ENCODE measurements at places on chromosomes 16 and 17.
A peak's percentile ranks its signal among the peaks of the same experiment; 100 is the strongest.

DNA sequence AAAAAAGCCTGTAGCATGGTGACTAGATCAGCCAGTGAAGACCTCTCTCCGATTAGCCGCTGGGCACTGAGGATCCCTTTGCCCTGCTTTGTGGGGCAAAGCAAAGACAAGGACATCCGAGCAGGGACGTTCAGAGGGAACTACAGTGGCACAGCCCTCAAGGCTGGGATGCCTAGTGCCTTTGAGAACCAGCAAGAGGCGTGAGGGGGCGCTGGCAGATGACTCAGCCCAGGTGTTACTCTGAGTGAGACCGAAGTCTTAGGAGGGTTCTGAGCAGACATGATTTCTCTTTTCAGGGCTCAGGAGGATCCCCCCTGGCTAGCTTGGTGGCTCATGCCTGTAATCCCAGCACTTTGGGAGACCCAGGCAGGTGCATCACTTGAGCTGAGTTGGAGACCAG lies 178.6 kb downstream of the CPPED1 start:
- no peak for DNase-seq

- DNase-seq, result no peak
These were observed 233.1 kb upstream of the WSCD1 start for GRCh38 chr17:5837055-5837491.

- no peak for DNase-seq
These were observed 1.7 kb upstream of the SLC47A1 start for GRCh38 chr17:19531780-19532501.

- DNase-seq, result peak; percentile 52
These were observed 201.2 kb downstream of the UTP18 start for GRCh38 chr17:51461578-51462004.

- no peak for DNase-seq
These were observed 245 bp downstream of the TMEM256 start for GRCh38 chr17:7403727-7403976.

- DNase-seq, result no peak
These were observed 75.6 kb downstream of the RMI2 start for GRCh38 chr16:11420895-11421294.

DNA sequence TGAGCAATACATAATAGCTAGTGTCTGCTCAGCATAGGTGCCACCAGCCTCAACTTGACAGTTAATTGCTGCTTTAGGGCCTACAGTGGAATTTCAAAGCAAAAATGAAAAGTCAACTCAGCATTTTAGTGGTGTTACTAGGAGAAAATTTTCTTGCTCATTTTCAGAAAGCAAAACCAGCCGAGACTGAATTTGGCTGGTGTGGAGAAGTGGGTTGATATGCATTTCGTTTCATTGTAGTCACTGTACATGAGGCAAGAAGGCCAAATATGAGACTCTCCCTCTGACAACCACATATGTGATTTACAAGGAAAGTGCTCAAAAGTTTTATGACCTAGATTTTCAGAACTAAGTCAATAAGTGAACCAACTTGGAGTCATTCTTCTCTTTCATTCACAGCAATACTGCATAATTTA lies 54.0 kb downstream of the DUSP14 start:
- DNase-seq, result peak; percentile 4
